NCI-H1417 treated with DMSO at 0.1 percent for 48 hours (cell line): ENCODE measurements at places on chromosomes 16 and 17.

DNA sequence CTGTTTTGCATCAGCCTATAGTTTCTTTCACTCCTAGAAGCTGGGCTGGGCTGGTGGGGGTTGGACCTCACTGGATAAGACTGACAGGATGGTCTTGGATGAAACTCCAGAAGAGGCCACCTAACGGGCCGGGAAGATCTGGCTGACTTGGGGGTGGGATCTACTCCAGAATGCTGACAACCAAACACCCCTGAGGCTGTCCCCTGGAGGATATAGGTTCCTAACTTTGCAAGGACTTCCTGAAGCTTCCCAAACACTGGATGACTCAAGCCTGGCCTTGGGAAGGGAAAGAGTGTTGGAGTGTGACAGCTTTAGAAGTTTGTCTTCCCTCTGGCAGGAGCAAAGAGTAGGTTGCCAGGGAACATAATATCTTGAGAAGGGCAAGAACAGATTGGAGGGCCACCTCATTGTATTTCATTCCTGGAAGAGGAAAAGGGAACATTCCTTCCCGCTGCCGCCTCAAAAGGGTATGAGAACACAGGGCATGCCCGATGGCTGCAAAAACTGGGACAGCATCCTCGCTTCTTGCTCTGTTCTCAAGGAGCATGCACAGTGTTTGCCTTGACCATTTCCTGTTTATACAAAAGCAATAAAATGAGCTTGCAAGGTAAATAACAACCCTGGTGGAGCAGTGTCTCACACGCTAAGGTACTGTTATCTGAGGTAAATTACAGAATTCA is 6.8 kb upstream of the CYB5B start:
- no peak for DNase-seq

DNA sequence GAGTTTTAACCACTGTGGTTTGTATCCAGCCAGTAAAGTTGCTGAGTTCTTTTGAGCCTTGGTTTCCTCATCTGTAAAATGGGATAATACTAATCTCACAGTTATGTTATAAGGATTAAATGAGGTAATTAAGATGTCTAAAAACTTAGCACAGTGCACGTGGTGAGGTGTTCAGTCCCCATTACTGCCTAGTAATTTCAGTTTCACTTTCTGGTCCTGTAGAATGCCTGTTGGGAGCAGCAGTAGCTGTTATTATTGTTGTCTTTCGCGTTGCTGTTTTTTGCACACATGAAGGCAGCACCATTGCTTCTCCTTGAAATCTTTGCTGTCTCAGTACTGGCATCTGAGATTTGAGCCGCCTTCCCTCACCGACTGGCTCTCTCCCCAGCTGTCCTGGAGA is 182.4 kb downstream of the DNAH9 start:
- DNase-seq: no peak

DNA sequence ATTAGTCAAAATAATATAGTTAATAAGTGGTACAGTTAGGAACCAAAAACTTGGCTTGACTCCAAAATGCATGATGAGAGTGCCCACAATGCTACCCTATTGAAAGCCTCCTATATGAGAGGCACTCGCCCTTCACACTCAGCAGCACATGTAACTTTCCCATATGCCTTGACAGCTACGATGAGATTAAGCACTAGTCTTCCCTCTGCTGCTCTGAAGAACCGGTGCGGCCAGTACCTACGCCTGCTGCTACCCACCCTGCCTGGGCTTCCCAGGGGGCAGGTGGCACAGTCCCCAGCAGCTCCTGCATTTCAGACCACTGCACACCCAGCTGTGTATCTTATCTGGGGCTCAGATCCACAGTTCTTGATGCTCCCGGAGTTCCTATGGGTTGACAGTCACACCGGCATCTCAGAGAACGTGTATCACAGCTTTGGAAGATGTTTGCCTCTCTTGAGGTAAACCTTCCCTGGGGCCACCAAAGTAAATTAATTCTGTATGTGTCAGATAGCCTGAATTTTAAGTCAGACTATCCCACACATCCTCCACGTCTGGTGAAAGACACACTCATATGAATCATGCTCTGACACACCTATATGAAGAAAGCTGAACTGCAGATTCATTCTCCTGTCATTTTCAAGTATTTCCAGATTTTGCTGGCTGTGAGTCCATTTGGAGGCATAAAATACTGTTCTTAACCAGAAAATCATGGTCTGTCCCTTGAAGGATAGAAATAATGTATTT is 77.8 kb downstream of the MYH10 start:
- no peak for DNase-seq

GRCh38 chr17:41621916-41622315 is 2.5 kb downstream of the KRT17 start:
- DNase-seq: no peak
